ENCODE measurements at places on chromosomes 7 and 10.

DNA sequence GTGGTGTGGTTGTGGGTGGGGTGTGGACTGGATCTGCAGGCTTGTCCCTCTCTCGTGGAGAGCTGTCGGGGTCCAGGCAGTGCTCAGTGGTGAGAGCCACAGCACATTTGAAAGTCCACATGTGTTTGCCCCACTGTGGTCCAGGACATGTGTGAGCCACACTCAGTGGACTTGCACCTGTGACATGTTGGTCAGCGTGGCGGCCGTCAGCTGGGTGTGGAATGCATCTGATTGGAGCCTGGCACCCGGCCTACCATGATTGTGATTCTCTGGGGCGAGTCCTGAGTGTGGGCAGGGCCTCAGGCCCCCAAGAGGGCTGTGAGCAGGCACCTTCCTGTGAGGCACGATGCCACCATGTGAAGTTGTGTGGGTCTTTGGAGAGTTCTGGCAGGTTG, 77.9 kb downstream of the DNAJB6 start:
- no peak for DNase-seq

DNA sequence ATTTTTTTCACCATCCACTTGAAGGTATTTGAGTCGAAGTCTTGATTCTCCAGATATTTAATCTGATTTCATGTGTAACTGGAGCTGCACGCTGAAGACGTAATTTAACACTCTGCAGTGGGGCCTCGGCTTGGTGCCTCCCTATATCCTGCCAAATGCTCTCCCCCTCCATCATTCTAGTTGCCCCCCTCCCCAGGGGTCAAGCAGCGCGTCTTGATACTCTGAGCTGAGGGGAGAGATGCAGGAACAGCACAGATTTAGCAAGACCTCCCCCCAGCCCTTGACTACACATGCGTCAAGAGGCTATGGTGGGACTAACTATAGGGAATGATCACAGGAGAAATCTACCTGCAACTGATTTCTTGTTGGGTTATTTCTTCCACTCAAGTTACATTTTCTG, 85.8 kb downstream of the PRPF18 start:
- DNase-seq, result no peak

DNA sequence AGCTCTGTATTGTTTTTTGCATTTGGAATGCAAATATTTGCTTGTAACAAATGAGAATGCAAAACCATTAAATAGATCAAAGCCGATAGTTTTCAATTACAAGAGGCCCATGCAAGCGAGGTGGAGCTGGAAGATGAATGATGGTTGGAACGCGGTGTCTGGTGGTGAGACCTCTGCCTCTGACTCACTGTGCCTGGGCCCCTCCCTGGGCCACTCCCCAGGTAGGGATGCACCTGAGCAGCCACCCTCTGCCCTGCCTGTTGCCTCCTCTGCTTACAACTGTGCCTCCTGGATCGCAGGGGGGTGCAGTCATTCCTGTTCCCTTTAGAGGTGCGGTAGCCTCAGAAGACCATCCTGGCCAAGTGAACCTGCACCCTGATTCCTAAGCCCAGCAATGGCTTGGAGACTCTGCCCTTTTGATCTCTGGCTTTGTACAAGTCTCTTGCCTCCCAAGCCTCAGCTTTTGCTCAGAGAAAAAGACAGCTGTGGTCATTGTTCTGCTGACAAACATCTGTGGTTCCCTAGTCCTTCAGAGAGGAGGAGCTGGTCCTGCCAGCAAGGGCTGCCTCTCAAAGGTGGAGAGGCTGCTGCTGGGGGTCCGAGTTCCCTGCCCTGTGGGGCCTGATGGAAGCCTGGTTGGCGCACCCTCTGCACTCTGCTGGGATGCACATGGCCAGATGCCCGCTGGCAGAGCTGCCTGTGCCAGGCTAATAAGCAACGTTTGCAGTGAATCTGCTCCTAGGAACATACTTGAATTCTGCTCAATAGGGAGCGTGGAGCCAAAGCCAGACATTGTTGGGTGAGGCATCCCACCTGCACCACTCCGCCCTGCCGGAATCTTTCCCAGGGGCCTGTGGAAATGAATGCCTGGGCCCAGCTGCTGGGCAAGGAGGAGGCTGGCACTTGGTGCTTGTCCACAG, 126.3 kb upstream of the TCERG1L start:
- no peak for DNase-seq

GRCh38 chr10:70296406-70296899, 12.6 kb upstream of the NPFFR1 start:
- peak; percentile 59 for DNase-seq

GRCh38 chr7:36048141-36048901, 104.7 kb upstream of the EEPD1 start:
- DNase-seq, result no peak

DNA sequence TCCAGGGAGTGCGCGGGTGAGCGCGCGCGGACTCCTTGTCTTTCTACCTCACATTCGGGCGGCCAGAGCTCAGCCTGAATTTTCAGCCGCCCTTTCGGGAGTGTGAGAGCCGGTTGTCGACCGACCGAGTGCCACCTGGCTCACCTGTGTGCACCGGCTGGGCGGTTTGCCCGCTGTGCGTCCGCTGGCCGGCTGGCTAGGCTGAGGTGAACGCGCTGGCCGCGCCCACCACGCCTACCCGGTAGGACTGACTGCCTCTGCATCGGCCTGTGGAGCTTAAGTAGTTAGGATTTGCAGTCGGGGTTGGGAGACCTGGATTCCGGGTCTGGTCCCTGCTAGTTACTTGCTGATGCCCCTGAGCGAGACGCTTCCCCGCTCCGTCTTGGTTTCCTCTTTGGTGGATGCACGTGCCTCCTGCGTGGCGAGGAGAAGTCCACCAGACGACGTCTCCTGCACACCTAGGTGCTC, 553 bp downstream of the TSPAN15 start:
- DNase-seq, result peak; percentile 81

GRCh38 chr7:150357270-150357669, 11.4 kb upstream of the REPIN1 start:
- DNase-seq, result no peak

DNA sequence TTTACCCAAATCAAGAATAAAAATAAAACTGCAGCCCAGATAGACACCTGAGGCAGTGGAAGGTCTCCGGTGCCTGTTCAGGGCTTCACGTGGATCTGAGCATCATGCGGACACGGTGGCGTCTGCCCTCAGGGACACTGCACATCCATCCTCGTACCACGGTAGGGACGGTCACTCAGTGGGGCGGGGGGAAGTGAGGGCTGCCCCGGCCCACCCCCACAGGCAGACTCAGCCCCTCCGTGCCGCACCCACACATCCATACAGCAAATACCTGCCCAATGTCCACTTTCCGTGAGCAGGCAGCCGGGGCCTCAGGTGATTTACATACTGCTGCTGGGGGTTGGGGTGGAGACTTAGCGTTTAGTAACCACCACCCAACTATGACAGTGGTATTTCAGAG, 207.8 kb downstream of the DIP2C start:
- DNase-seq, result peak; percentile 16

DNA sequence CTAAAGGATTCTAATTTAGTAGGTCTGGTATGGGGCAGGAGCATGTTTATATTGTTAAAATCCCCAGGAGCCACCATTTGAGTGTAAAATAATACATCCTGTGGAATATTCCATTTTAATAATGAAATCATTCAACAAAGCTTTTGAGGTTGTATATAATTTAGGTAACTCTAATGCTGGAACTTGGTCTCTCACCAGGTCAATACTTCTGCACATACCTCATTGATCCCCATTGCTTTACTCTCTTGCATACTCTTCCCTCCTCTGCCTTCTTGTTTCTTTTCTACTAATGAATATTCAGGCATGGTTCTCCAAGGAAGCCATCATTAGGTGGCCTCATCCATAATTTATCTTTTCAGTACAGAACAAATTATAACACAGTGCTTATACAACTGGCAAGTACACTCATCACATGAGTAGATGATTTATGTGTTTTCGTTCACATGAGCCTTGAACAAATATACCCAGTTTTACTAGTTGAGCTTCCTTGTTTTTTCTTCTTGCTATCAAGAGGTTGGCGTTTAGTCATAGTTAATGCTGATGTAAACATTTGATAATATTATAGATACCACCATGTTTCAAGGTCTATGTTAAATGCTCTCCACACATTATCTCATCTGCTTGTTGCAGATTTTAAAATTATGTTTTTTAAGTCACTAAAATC, 7.2 kb downstream of the PALS2 start:
- no peak for DNase-seq
